ENCODE measurements at places on chromosomes 7 and 10.

DNA sequence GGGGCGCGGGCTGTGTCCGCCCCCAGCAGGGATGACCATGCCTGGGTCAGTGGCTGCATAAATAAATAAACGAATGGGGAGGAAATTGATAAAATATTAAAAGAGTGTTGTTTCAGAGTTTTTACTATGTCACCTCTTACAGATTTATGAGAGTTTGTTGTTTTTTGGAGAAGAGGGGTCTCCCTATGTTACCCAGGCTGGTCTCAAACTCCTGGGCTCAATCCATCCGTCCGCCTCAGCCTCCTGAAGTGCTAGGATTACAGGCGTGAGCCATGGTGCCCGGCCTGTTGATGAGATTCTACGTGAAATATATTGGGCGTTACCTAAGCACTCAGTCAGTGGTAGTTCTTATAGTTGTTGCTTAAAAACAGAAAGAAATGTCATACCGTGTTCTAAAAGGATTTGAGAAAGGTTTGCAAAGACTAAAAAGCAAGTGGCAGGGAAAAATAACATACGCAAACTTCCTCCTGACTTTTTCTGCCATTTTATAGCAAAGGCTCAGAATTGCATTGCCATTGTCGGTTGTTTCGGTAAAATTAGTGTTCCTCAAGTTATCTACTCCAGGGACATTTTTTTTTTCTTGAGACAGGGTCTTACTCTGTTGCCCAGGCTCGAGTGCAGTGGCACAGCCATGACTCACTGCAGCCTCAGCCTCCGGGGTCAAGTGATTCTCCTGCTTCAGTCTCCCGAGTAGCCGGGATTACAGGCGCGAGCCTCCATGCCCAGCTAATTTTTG is 39.5 kb upstream of the FOXK1 start:
- no peak for DNase-seq

DNA sequence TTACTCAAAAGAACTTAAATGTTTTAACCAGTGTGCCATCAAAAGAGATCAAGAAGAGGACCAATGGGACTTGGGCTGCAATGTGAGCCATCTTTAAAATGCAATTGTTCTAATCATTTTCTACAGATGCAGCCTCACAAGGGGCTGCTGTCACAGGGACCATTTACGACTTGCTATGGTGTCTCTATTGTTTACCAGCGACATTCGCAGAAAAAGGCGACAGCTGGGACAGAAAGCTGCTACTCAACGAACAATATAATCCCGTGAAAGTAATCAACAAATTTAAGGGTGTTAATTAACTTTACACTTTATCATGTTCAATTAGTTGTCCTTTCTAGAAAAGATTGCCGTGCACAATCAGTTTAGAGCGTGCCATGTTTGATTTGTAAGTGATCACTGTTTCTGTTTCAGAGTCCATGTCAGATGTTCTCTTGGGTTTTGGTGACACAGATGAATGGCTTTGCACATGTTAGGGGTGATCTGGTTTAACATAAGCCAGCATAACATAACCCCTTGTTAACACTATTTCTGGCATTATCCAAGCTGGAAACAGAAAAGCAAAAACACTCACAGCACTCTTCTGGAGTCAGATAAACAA is 110.8 kb downstream of the HIBADH start:
- no peak for DNase-seq

- no peak for DNase-seq
Observed at GRCh38 chr7:95267754-95268153, 56.6 kb downstream of the PON1 start.

DNA sequence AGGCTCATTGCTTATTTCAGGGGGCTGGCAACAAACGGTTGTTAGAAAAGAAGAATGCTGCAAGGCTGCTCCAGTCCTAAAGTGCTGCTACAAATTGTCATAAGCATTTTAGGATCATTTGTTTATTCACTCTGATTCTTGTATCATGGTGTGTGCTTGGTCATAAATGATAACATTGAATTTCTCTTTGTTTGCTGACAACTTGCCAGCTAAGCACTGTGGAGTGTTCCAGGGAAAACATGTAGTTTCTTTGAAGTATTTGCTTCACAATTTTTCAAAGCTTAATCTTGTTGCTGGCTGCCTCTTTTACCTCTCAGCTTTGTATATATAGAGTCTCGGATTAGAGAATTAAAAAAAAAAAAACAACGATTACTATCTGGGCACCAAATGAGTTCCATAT is 263.0 kb downstream of the PHF14 start:
- no peak for DNase-seq

- no peak for DNase-seq
Observed at GRCh38 chr10:19782430-19783089, 33.7 kb upstream of the PLXDC2 start.

GRCh38 chr7:34751725-34752643 is 94.0 kb downstream of the NPSR1 start:
- DNase-seq = no peak

DNA sequence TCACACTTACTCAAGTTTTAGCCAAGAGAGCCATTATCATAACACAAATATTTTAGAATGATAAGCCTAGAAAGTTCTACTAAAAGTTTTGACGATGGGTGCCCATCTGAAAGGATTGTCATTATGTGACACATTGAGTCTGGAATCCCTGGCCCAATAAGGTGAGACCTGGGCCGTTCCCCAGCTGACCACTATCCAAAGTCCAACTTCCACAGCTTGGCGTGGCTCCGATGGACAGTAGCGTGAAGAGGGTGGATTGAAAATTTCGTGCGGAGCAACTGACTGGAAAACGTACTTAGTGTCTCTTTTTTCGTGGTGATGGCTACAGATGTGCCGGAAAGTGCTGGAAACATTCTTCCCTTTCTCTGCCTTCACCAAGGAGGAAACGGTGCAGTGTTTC is 439.0 kb upstream of the ZMIZ1 start:
- no peak for DNase-seq

- DNase-seq = no peak
Observed at GRCh38 chr10:4736608-4737007, 89.4 kb upstream of the AKR1E2 start.

- DNase-seq = no peak
Observed at GRCh38 chr7:37705976-37706375, 22.4 kb downstream of the GPR141 start.

DNA sequence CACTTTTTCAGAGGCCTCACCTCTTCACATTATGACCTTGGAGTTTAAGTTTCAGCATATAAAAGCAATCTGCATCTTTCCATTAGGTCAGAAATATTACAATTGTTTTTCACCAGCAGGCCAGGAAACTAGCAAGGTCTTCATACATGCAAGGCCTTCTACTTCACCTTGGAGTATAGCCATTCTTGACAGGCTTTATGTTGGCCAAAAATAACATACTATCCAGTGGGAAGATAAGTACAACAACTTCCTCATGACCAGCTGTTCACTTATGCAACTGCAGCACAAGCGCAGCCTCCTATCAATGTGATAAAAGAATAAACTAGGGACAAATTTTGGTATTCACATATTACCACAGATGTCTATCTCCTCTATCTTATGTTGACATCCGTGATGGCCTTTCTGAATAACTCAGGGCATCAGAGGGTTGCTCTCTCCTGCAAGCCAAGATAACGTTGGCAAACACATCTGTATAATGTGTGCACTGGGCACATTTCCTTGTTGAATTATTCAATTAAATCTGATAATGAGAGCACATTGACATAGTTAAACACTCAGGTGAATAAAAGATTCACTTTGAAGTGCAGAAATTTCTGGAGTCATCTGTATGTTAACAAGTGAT is 239.8 kb downstream of the FZD1 start:
- DNase-seq = no peak

DNA sequence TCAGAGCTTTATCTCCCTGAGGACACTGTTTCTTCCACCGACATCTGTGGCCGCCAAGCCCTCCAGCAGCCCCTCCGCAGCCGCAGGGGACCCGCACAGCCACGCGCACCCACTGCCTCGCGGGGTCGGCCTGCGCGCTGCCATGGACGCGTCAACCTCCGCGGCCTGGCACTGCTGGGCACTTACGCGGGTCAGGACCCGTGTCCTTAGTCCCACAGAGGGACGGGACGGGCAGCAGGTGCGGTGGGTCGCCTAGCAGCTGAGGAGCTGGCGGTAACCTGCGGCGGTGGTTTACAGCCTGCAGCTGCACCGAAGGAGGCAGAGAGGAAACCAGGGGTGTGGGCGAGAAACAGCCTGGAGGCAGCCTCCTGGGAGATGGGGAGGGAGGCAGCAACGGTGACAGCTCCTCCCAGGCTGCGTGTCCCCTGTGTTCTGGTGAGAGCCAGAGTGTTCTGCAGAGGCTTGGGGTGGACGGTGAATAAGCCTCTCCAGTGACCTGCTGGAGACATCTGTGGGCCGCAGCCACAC is 61.3 kb downstream of the SEC61G start:
- DNase-seq = no peak

GRCh38 chr10:49276596-49276995 is 22.4 kb upstream of the C10orf71 start:
- no peak for DNase-seq

- DNase-seq = peak; percentile 61
Observed at GRCh38 chr10:24723386-24723787, 300 bp downstream of the ARHGAP21 start.

DNA sequence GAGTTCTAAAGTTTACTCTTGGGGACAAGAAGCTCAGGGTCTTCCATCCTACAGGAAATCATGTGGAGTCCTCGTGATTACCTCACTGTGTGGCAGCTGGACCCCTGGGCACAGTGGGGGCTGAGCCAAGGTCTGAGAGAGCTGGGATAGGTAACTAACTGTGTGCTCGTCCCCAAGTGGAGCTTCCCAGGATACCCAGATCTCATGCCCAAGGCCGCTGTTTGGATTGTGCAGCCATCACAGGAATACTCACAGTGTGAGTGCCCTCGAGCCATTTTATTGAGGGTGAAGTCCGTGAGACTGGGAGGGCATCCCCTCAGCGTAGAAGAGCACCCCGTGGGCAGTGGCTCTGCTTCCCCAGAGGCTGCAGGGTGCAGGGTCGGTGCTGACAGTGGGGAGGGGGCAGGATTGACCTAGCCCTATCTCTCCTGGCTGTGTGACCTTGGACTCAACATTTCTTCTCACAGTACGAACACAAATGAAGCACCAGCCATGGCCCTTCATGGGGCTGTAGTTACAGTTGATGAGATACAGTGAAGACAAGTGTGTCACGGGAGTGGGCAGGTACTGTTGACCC is 69.6 kb upstream of the LEP start:
- no peak for DNase-seq

DNA sequence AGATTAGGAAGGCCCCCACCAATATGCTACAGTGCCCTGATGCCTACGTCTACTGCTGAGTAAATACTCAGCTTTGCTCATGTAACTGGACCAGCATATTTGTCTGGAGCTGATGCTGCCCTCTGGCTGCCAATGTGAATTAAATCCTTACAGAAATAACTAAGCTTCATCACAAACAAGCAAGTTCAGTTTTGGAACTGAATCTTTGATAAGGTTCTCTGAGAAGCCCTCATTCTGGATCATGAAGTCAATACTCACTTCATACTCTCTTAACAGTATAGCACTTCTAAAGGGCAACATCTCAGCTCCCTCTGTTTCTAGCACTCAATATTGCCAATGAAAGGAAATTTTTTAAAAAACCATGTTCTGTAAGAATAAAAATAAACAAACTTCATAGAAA is 246.7 kb downstream of the ETV1 start:
- DNase-seq = peak; percentile 35

- DNase-seq = no peak
Observed at GRCh38 chr10:75050149-75050919, 61.1 kb upstream of the SAMD8 start.

GRCh38 chr7:6166443-6166891 is 106.0 kb downstream of the CYTH3 start:
- no peak for DNase-seq

DNA sequence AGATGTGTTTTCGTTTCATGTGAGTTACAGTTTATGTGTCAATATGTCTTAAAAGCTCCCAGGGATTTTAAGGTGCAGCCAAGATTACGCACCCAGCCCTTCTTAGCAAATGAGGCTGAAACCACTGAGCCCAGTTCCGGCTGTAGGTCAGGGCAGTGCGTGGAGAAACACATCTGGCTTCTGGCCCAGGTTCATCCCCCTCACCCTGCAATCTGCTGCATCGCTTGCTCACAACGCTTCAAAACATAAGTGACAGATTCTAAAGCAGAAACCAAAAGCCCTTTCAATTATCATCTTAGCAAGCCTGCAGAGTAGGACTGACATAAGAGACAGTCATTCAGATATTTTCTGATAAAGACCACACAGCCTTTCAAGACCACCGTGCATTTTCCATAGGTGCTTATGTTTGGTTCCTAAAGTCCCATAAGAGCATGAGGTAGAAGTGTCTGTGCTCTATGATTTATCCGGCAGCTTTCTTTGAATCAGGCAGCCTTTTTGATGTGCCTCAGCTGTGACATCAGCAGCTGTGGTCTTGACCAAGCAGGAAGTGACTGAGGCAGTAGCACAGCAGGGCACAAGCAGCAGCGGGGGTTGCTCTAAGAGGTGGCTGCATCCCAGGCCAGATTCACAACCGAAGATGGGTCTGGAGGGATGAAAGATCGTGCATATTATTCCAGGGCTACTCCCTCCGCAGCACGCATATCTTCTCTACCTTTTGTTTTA is 72.1 kb upstream of the LYZL2 start:
- DNase-seq = peak; percentile 84

GRCh38 chr7:77653572-77653971 is 42.7 kb upstream of the RSBN1L start:
- no peak for DNase-seq

DNA sequence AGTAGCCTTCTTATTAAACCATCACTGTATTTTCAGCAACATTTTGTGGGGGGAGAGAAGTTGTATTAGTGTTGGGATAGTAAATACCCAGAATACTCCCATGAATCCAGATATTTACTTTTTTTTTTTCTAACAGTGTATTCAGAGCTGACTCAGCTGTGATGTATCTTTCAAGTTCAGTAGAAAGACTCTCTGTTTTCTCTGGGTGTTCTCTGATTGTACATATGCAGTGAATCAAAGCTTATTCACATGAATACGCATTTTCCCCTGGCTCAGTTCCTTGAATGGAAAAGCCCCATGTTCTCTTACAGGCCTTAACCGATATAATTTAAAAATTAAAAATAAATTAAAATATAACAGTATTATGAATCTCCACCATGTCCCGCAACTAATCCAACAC is 1.3 kb downstream of the TFPI2 start:
- no peak for DNase-seq

GRCh38 chr10:11197266-11197712 is 179.6 kb downstream of the CELF2 start:
- DNase-seq = peak; percentile 17

GRCh38 chr10:97336942-97337831 is 2.7 kb upstream of the FRAT2 start:
- DNase-seq = no peak

DNA sequence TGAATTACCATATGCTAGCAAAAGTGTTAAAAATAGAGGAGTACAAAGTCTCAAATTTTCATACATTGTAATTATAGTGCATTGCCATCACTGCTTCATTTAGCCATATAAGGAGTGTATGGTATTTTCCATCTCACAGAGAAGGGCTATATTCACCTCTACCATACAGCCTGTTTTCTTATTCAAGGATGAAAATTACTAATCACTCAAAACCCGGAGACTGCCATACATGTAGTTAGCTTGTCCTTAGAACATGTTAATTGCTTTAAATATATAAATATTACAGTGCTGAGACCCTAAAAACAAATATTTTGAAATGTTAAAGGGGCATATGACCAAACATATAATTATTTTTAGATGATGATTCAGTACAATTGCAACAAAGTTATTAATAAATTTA is 49.4 kb downstream of the CPEB3 start:
- no peak for DNase-seq

- DNase-seq = peak; percentile 86
Observed at GRCh38 chr7:138738551-138739335, 37.6 kb upstream of the SVOPL start.

All from RPMI8226 (cell line).